ENCODE measurements at places on chromosomes 5 and 9.

DNA sequence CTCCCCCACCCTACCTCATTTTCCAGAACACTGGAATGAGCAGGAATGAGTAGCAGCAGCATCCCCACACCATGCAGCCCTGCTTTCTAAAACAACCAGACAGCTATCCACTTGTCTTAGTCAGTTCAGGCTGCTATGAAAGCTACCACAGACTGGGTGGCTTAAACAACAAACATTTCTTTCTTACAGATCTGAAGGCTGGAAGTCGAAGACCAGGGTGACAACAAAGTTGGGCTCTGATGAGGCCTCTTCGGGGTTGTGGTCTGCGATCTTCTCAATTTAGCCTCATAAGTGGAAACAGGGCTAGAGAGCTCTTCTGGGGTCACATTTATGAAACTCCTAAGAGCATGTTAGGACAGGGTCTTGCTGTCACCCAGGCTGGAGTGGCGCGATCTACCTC, 38.9 kb downstream of the LPAR1 start:
- DNase-seq, result no peak

DNA sequence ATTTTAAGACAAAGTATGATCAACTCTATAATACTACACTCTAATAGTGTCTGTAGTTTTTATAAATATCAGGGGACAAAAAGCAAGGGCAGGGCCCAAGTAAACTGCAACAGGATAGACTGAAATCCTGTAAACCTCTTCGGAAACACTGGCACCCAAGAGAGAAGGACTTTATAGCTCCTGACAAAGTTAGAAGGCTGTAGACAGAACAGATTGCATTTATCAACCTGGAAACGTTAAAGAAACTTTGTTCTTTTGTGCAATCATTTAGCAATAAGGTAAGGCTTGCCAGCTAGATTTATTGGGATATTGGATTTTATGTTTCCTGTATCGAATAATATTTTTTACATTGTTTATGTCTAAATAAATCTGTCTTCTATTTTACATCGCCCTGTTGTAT, 91.8 kb upstream of the MAN2A1 start:
- no peak for DNase-seq

DNA sequence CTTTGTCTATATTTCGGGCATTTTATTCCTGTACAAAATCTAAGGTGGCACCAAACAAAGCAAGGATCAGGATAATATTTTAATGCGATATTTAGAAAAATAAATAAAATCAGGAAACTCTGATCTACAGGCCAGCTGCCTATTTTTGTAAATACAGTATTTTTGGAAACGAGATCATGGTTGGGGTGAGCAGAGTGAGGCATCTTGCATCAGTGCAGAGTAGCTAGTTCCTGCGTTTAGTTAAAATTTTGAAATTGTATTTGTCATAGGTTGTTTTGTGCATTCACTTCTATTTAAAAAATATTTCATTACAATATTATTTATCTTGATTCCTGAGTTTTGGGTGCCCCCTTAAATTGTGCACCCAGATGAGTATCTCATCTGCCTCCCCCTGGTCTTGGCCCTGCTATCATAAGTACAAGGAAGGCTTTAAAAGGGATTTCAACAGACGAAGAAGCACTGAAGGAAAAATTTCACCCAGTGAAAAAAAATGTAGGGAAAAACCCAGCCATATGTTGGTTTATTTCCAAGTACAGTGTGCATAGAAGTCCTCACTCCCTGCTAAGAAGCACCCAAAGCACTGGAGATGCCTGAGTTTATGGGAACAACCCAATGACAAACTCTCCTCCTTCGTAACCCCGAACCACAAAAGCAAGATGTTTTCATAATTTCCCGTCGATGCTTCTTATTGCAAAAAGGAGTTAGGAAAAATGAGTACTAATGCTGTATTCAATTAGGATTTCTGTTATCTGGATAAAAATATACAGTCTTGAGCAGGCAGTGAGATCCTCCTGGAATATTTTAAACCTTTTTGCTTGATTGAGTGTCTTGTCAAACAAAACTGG, 304.7 kb upstream of the CLINT1 start:
- DNase-seq, result no peak

DNA sequence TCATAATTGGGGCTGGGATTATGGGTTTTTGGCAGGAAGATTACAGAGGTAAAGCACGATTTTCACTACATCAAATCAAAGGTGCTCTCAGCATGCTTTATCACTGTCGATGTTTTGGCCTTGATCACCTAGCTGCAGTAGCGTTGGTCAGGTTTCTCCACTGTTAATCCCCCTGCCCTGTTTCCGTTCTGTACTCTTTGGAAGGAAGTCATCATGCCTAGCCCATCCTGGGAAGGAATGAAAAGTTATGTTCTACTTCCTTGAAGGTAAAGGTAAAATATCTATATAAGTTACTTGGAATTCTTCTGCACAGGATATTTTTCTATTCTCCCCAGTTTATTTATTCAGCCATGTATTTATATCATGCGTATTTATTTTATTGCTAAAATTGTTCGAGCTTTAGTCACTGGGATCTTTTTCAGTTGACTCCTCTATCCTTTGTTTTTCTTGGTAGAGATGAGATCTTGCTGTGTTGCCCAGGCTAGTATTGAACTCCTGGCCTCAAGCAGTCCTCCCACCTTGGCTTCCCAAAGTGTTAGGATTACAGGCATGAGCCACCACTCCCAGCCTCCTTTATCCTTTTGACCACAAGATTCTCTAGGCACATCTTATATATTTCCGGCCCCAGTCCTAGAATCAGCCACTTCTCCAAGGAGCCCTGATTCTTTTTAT, 25.3 kb downstream of the FAF2 start:
- no peak for DNase-seq

- DNase-seq, result no peak
Observed at GRCh38 chr5:160333721-160334120, 21.4 kb upstream of the CCNJL start.

DNA sequence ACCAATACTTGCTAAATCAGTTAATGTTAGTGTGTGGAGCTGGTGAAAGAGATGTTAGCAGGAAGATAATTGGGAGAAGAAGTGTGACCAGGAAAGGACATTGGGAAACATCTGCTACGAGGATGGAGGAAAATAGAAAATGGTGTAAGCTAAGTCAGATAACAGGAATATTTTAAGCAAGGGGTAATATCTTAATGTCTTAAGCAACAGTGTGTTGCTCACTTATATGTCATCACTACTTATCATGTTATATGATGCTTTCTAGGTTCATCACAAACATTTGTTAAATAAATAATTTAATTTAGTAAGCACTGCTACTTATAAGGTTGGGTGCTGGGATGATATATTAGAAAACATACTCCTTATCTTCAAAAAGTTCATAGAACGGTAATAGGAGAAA, 326.1 kb downstream of the EDIL3 start:
- DNase-seq, result no peak

- DNase-seq, result no peak
Observed at GRCh38 chr5:35063414-35063813, 15.7 kb upstream of the AGXT2 start.

- DNase-seq, result no peak
Observed at GRCh38 chr9:32344551-32345182, 39.8 kb upstream of the ACO1 start.

Measured in stimulated activated CD8-positive, alpha-beta memory T cell treated with anti-CD3 and anti-CD28 coated beads, Interleukin-4, amount 100 ng/mL, for 4 hours (primary cell).